ENCODE measurements at places on chromosomes 7 and 10. TPM values are rescaled to one million over a fixed set of nuclear protein-coding genes. Genes with fewer than 3 reads are reported as not detected.
A peak's percentile ranks its signal among the peaks of the same experiment; 100 is the strongest.

The C10orf62 gene
- polyA plus RNA-seq, result not detected

The FZD8 gene
- 4.0 TPM for polyA plus RNA-seq

DNA sequence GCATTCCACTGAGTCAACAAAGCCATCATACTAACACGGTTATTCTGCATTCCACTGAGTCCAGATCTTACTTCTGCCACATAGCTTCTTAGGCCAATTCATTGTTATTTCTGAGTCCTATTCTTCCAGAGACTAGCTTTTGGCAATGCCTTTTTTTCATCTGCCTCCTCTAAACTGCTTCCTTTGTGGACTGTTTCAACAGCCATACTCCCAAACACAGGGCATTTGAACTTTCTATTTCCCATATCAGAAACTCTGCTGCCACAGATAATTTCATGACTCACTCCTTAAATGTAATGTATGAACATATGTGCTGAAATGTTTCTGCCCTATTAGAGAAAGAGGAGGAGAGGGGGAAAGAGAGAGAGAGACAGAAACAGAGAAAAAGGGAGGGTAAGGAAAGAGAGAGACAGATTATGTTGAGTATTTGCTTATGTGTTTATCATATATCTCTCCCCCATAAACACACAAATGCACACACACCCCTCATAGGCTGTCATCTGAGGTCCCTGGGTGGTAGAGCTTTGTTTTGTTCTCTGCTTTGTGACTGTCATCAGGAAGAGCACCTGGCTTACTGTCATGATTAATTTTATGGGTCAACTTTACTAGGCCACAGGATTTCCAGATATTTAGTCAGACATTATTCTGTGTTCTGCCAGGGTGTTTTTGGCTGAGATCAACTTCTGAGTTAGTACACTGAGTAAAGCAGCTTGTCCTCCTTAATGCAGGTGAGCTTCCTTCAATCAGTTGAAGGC, 308.0 kb upstream of the KCND2 start:
- DNase-seq, result no peak

The TCAF1 gene
- 103 TPM for polyA plus RNA-seq

DNA sequence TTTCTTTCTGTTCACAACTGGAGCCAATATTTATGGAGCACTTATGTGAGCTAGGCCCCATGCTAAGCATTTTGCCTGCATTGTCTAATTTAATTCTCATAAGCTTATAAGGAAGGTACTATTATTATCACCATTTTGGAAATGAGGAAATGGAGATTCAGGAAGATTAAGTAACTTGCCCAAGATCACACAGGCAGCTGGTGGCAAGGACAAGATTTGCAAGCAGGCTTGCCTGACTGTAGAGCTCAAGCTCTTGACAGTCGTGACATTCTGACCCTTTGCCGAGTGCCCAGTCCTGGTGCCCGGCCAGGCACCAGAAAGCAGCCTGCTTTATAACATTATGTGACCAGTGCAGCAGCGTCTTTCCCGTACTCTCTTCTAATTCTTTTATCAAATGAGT, 38.2 kb downstream of the WNT2 start:
- no peak for DNase-seq

The TEX36 gene
- not detected for polyA plus RNA-seq

- no peak for DNase-seq
Measured at GRCh38 chr7:1981878-1982230, 250.9 kb downstream of the MAD1L1 start.

DNA sequence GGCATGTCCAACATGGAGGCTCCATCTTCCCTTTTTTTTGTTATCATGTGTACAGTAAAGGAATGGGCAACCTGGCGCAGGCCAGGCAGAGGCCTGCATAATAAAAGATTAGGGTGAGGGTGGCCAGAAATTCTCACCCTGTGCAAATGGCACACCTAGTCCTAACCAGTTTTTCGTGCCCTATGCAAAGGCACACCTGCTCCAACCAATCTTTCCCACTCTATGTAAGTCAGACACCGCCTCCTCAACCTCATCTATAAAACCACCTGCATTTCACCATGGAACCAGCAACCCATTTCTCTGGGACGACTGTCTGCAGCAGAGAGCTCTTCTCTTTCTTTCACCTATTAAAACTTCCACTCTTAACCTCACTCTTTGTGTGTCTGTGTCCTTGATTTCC, 16.1 kb downstream of the TBATA start:
- no peak for DNase-seq

GRCh38 chr10:90592638-90593302, 265.1 kb downstream of the HTR7 start:
- DNase-seq, result peak; percentile 39

The PKD2L1 gene
- polyA plus RNA-seq, result 0.32 TPM

- DNase-seq, result no peak
Measured at GRCh38 chr7:102310414-102310815, 23.7 kb downstream of the SH2B2 start.

GRCh38 chr7:521221-522070, 1.8 kb upstream of the PDGFA start:
- peak; percentile 67 for DNase-seq

The FXYD4 gene
- not detected for polyA plus RNA-seq

The AOC1 gene
- polyA plus RNA-seq, result 0.47 TPM

The WDFY4 gene
- 2.8 TPM for polyA plus RNA-seq

DNA sequence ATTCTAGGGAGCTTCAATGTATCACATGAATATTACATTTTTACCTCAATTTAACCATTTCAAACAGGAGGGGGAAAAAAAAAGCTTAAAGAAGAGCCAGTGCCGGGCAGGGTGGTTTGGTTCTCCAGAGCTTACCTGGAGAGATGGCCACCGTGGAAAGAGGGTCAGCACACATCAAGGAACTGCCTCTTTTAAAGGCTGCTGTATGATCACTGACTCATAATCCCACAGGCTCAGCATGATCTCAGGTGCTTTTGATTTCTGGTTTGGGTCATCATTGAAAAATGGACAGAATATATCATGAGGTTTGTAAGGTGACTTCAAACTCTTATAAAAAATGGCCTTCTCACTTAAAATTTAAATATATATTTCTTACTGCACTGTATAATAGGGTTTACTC, 67.5 kb upstream of the MDFIC start:
- DNase-seq, result no peak

GRCh38 chr10:104492329-104492940, 138.8 kb downstream of the CFAP58 start:
- DNase-seq, result no peak

DNA sequence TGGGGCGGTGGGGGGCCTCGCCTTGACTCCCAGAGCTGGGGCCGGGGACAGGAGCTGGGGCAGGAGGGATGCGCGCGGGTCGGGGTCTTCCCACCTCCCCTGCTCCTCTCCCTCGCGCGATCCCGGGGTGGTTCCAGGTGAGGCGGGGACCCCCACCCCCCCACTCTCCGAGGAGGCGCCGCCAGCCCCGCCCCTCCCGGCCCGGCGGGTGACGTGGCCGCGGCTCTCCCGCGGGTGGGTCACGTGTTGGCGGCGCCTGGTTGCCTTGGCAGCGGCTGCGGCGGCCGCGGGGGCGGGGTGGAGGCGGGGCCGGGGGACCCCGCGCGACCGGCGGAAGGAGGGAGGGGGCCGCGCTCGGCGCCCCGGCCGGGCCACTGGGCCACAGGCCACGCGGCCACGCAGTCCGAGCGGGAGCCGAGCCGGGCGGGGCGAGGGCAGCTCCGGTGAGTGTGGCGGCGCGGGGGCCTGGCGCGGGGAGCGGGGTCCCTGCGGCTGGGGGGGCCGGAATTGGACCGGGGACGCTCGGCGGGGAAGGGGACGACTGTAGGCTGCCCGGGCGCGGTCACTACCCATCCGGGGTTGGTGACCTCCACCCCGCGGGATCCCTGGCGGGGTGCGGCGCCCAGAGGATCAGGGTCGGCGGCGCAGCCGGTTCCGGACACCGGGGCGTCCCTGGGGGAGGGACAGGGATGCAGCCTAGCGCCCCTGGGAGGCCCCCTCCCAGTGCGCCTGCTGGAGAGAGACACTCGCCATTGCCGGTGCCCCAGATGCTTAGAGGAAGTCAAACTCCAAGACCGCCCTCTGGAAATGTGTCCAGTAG, at the start of gene ORAI2:
ORAI2 (plus strand) TSS at position 357 of the 820 bp plus-strand sequence. CDS start 5,382 bp downstream, outside the sequence.
- peak; percentile 52 for DNase-seq

GRCh38 chr10:107800061-107800460, 635.6 kb upstream of the SORCS1 start:
- no peak for DNase-seq

DNA sequence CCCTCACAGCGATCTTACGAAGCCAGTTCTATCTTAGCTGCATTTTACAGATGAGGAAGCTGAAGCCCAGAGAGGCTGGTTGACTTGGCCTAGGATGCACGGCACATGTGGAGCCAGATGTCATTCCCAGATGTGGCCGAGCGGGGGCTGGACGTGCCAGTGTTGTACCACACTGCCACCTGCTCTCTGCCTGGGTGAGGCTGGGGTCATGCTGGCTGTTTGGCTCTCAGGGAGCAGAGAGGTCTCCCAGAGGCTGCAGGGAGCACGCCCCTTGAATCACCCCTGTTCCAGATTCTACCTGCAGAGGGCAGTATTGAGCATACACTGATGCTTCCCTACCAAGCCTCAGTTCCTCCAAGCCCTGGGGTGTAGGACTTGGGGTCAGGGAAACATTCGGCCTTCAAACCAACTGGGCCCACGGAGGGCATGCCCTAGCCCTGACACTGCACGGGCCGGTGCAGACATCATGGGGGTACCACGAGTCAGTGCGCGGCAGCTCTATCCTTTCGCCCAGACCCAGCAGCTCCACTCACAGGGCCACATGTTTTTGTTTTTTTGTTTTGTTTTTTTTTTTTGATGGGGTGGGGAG, 3.8 kb upstream of the GTF2IRD1 start:
- peak; percentile 32 for DNase-seq

The LRRD1 gene
- polyA plus RNA-seq, result 0.88 TPM

The LMOD2 gene
- not detected for polyA plus RNA-seq

DNA sequence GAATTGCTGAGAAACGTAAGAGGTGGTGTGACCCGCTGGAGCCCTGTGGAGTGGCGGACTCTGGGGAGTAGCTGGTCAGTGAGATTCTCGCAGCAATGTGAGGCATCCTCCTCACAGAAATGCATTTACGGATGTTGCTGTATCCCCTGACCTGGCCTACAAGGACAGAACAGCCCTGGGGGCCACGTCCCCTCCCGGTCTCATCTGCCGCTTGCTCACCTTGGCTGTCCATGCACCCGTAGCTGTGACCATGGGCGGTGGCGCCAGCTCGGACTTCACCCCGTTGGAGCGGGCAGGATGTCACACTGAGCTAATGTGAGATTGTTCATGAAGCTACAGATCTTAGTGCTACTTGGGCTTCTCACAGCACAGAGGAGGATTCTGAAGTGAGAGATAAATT, 193.8 kb downstream of the EBF3 start:
- peak; percentile 64 for DNase-seq

- DNase-seq, result peak; percentile 21
Measured at GRCh38 chr7:83476511-83477050, 172.4 kb downstream of the SEMA3E start.

The PCLO gene
- polyA plus RNA-seq, result 7.0 TPM

GRCh38 chr7:84614821-84615501, 420.4 kb upstream of the SEMA3A start:
- DNase-seq, result no peak

The GIGYF1 gene
- 57.7 TPM for polyA plus RNA-seq

- DNase-seq, result no peak
Measured at GRCh38 chr10:94174838-94175237, 181.1 kb downstream of the PLCE1 start.

DNA sequence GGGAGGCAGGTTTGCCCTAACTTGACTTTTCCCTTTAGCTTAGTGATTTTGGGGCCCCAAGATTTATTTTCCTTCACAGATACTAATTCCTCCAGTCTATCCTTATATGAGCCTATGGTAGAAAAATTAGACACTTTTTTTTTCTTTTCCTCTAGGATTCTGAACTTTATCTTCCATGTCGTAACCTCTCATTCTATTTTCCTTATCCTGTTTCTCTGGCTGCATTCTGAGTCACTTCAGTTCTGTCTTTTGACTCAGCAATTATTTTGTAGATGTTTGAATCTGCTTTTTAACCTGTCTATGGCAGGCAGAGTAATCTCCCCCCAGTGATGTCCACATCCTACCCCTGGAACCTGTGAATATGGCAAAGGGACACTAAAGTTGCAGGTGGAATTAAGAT, 7.1 kb upstream of the NOD1 start:
- no peak for DNase-seq

- DNase-seq, result no peak
Measured at GRCh38 chr10:17010363-17011145, 119.1 kb downstream of the CUBN start.

- DNase-seq, result no peak
Measured at GRCh38 chr10:60611291-60611747, 167.0 kb upstream of the CDK1 start.

- no peak for DNase-seq
Measured at GRCh38 chr10:116197946-116198675, 74.9 kb downstream of the GFRA1 start.

GRCh38 chr7:45470031-45470430, 104.1 kb upstream of the ADCY1 start:
- DNase-seq, result no peak

- DNase-seq, result no peak
Measured at GRCh38 chr10:95694665-95695064, 938 bp upstream of the TCTN3 start.

Measured in left lung (tissue), 14 donors.